ENCODE measurements at places on chromosomes 11 and 22.

DNA sequence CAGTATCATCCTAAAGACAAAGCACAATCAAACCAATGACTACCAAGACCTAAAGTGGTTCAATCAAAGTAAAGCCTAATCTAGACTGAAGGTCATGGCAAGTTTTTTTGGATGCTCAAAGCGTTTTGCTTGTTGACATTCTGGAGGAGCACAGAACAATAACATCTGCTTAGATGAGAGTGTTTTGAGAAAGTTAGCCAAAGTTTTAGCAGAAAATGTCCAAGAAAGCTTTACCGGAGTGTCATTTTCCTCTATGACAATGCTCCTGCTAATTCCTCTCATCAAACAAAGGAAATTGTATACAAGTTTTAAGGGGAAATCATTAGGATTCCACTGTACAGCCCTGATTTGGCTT lies 256.9 kb upstream of the FAT3 start:
- no peak for DNase-seq

DNA sequence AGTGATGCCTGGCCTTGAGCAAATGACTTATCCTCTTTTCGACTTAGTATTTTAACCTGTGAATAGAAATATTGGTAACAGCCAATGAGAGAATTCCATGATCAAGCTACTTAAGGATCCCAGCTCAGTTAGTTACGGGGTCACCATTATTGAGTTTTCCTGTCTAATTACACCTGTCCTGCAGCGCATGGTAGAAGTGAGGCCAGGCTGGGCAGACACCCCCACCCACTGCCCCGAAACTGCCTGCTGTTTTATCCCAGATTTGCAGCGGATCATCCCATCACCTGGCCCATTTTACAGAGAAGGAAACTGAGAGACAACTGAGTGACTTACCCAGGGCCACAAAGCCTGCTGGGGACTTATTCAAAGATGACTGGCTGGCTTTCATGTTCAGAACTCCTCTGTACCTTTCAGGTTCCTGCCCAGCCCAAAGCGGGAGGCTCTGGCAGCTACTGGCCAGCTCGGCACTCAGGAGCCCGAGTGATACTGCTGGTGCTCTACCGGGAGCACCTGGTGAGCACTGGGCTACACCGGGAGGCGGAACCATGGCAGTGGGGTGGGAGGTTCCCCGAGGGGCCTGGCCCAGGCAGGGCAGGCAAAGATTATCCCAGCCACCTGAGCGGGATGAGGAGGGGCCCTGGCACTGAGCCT lies 1.4 kb downstream of the MUS81 start:
- no peak for DNase-seq

DNA sequence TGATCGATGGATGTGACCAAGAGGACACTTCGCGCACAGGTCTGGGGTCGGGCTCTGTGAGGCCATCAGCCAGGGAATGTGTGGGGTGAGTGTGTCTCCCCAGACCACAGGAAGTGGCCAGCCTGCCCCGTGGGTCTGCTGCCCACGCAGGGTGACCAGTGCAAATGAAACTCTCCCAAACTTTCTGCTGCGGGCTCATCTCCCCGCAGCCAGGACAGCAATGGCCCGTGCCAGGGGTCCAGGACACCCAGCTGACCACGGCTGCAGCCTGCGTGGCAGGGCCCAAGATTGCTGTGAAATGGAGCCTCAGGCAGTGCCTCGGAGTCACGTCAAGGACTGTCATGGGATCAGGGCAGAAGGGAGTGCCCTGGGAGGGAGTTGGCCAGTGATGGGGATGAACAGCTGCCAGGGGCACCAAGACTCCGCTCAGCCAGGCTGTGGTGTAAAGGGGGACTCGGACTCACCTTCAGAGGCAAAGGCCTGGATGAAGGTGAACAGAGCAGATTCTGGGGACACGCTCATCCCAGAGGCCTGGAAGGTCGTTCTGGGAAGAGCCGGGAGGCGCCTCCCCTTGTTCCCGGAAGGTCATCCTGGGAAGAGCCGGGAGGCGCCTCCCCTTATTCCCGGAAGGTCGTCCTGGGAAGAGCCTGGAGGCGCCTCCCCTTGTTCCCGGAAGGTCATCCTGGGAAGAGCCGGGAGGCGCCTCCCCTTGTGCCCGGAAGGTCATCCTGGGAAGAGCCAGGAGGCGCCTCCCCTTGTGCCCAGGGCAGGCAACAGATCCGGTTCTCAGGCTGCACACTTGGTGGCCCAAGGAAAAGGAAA lies 252.6 kb downstream of the BRD1 start:
- DNase-seq, result no peak

- DNase-seq, result peak; percentile 84
Measured at GRCh38 chr11:118953265-118953664, 2.8 kb upstream of the UPK2 start.

- no peak for DNase-seq
Measured at GRCh38 chr11:12174477-12175143, 64.2 kb downstream of the MICAL2 start.
